ENCODE measurements at places on chromosomes 3 and 15.

DNA sequence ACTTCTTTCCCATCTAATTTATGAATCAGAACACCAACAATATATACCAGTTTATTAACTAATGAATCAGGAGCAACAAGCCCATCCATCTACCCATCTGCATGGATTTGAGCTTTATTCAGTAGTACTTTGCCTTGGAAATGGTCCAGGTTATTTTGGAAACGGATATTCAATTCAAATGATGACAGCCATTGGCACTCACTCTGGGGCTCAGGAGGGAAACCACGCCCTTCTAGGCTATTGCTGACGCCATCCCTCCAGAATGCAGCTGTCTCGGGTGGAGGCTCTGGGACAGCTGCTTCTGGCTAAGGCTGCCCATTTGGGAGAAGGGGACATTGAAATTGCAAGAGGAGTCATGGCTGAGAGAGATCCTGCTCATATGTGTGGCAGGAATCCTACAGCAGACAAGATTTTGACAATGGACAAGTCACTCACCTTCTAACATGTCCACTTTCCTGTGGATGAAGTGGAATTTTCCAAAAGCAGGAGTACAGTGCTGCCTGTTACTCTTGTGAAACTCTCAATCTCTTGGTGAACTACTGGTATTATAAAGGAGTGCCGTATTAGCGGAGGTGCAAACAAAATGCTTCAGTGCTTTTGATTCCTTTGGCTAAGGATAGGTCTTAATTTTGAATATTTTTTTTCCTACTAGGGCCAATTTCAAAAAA lies 29.3 kb upstream of the TRAK1 start:
- peak; percentile 92 for DNase-seq

DNA sequence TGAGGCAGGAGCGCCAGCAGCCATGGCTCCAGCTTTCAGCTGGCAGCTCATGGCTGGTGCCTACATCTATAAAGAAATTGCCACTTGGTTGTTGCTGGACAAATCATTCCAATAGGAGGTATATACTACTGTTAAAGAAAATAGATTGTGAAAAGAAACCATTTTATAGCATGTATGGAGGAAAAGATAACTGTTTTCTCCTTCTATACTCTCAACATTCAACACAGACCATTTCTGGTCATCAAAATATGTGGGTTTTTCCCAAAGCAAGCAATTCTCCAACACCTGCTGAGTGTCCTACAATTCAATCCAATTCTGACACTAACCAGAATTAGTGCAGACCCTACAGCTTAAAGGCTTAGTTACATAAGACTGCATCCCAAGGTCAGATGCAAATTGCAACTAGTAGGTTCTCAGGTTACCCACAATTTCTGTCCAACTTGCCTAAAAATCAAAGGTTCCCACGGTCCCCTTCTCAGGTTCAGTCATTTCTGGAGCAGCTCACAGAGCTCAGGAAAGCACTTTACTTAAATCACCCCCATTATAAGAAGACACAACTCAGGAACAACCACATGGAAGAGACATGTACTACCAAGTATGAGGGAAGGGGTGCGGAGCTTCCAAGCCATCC lies 42.4 kb upstream of the STRIT1 start:
- DNase-seq: no peak

GRCh38 chr3:24232784-24233183 lies 261.9 kb downstream of the THRB start:
- DNase-seq: no peak

DNA sequence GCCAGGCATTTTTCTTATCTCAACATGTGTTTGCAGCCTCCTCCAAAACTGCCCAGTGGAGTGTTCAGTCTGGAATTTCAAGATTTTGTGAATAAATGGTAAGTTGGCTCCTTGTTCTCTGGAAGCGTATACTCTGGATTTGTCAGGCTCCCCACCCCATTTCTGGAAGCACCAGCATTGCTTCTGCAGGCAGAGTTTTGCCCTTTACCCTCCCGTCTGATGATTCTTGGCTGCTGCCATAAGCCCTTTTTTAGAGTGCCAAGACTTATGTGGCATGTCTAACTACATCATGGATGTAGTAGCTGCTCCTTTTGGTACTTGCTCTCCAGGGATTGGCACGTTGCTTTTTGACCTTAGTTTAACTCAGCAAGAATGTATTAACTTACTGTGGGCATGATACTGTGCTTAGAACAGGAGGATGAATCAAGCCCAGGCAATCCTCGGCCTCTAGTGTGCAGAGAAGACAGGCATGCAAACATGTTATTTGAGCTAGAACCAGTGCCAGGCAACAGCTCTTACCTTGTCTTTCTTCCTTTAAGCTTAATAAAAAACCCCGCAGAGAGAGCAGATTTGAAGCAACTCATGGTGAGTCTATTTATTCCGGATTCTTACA lies 8.3 kb downstream of the SNAPC5 start:
- no peak for DNase-seq

GRCh38 chr3:4421121-4421520 lies 45.9 kb downstream of the SUMF1 start:
- peak; percentile 59 for DNase-seq

DNA sequence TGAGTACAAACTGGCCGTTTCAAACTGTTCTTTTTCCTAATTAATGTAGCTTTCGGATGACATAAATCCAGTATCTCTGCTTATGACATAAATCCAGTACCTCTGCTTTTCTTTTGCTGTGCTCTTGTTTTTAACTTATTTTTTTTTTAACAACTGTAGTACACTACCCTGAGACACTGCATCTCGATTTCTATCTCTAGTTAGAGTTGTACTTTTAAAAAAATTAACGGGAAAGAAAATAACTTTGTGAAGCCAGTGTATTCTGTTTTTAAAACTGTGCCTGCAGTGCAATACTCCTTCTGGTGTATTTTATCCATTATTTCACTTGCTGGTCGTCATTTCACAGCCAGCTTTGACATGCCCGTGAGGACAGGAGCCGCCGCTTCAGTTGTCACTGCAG lies 46.6 kb downstream of the ASB7 start:
- no peak for DNase-seq

DNA sequence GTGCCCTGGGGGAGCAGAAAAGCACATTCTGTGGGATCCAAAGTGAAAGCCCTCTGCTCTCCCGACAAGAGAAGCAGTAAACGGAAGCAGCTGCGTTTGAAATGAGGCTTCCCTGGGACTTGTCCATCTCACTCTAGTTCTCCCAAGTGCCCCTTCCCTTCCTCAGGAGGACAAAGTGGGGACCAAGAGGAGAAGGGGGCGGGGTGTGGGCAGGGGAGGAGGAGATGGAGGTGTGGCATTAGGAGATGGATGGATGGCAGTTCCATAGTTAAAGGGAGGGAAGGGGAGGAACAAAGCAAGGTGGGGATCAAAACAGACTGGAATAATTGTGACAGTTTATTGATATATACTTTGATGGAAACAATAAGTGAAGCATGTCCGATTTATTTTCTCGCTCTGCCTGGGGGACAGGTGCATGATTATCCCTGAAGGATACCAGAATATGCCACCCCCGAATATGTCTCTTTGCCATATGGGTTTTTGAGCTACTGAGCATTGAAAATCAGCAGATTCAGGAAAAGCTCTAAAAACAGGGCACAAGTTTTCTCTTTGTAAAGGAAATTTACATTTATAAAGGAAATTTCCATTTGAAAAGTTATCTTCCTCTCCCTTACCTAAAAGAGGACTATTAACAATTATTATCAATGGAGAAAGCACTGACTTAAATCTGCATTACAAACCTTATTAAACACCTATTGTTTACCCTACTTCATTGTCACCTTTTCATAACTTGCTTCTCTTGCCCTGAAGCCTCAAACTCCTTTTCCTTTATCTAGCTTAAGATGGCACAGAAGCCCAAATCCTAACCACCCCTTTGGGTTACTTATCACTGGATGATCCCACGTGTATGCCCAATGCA lies 58.9 kb upstream of the DAZL start:
- no peak for DNase-seq

GRCh38 chr15:37077623-37078351 lies 22.6 kb downstream of the MEIS2 start:
- no peak for DNase-seq

GRCh38 chr3:128498127-128498626 lies 5.2 kb upstream of the GATA2 start:
- DNase-seq: no peak

DNA sequence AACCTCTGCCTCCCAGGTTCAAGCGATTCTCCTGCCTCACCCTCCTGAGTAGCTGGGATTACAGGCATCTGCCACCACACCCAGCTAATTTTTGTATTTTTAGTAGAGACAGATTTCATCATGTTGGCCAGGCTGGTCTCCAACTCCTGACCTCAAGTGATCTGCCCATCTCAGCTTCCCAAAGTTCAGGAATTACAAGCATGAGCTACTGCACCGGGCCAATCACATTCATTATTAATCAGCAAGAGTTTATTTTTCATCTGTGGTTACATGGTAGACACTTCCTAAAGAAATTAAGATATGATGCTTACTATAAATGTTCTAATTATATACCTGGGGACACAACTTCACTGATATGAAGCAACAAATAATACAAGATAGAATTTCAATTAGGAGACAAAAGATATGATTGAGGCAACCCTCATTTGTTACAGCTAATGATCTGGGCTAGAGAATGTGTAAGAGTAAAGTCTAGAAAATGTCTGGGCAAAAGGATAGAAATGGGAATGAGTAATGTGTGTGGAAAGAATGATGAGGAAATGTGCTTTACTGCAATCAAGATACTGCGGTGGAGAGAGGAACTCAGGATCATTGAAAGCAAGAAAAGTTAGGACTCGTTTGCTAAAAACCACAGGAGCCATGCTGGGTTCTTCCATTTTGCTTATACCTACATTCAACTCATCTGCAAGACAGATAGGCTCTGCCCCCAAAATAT lies 366.8 kb downstream of the ZIC1 start:
- DNase-seq: no peak

- no peak for DNase-seq
These were observed 215.6 kb downstream of the RPLP1 start for GRCh38 chr15:69668039-69668705.

- no peak for DNase-seq
These were observed 3.6 kb downstream of the RFC4 start for GRCh38 chr3:186802701-186803100.

- no peak for DNase-seq
These were observed 61.3 kb upstream of the PIAS1 start for GRCh38 chr15:67992834-67993233.

GRCh38 chr3:143185401-143185800 lies 65.8 kb downstream of the CHST2 start:
- DNase-seq: no peak

DNA sequence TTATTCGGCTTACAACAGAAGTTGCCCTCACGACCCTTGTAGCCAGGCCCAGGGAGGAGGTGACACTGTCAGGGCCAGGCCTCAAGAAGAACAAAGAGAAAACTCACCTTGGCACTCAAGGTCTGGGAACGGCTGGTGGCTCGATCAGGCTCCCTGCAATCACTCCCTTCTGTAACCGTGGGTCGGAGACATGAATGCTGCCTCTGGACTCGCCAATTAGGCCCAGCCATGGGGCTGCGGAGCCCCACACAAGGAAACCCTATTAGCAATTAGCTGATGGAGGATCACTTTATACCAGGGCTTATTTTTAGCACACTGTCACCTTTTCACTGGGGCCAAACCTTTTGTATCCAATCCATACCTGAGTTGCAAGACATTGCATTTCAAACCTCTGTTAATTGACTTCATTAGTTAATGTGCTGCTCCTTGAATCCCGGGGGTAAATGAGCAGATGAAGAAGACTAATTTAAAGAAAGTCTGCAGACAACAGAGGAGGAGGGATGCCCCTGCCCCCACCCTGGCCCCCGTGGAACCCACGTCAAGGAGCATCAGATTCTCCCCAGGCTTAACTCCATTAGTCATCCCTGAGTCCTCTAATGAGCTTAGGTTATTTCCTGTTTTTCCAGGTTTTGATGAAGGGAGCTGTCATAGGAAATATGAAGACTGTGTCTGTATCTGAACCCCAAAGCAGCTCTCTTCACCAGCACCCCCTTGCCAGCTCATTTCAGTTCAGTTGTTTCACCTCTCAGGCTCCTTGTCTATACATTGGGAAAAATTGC lies 255.3 kb downstream of the RORA start:
- peak; percentile 75 for DNase-seq

GRCh38 chr3:30476368-30477084 lies 129.9 kb upstream of the TGFBR2 start:
- peak; percentile 73 for DNase-seq

DNA sequence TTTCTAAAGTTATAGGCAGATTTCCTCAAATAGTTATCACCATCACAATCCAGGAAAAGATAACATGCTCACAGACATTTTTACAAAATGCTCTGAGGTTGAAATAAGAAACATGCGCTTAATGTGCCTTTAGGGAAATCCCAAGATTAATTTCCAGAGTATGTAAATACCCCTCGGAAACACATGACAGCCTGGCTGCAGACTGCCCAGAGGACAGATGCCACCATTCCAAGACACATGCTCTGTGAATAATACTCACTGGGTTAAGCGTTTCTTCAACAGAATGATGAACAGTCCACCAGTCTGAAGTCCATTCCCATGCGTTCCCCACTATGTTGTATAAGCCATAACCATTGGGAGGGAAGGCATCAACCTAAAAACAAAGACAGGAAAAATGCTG lies 56.5 kb downstream of the SUMF1 start:
- DNase-seq: no peak

- no peak for DNase-seq
These were observed 16.9 kb upstream of the SPATA12 start for GRCh38 chr3:57043518-57043917.

DNA sequence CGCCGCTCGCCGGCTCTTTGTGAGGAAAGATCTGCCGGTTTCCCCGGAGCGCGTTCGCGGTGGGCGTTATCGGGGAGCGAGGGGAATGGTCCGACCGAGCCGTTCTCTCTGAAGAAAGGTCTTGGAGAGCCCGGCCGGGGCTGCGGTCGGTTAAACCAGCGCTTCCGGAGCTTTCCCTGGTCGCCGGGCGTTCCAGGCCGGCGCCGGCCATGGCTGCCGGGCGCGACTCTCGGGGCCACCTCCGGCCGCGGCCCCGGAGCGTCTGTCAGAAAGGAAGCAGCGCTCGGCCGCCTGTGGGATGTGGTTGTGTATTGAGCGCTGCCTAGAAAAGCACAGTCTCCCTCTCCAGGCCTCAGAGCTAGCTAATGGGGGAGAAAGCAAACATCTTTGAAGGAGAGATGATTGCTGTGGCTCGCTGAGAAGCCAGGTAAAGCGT lies 731 bp downstream of the FYTTD1 start:
- peak; percentile 34 for DNase-seq

Data from foreskin keratinocyte (primary cell).